Nucleus accumbens (tissue), 56 donors: ENCODE measurements at places on chromosomes 16 and 17.

DNA sequence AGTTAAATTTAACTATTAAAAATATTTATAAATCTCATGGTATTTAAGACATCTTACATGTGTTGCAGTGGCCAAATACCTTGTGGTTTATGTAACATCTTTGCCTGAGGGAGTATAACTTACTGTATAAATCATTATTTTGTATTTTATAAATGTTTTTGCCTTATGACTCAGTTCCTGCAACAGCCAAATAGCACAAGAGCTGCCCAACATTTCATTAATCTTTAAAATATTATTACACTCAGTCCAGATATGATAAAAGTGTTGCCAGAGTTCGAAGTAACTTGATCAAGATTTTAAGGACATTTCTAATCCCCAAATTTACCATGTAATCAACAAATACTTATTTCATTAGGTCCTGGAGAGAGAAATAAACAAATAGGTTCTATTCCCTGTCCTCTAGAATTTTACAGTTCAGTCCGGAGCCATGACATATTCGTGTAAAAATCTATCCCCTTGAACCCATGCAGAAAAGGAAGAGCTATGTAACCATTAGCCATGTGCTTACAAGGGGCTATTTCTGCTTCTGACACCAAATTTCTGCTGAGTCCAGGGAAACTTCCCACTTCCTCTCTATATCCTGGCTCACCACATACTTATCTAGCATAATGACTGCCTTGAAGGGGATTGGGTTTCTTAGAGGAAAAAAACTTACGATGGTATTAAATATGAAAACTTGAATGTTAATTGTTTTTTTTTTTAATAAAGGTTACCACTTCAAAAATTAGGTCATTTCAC lies 44.0 kb downstream of the IRX6 start:
- no peak for DNase-seq

- no peak for DNase-seq
Measured at GRCh38 chr16:49513040-49513439, 139.4 kb downstream of the C16orf78 start.

- DNase-seq, result no peak
Measured at GRCh38 chr17:28532050-28532960, 20.1 kb downstream of the UNC119 start.

DNA sequence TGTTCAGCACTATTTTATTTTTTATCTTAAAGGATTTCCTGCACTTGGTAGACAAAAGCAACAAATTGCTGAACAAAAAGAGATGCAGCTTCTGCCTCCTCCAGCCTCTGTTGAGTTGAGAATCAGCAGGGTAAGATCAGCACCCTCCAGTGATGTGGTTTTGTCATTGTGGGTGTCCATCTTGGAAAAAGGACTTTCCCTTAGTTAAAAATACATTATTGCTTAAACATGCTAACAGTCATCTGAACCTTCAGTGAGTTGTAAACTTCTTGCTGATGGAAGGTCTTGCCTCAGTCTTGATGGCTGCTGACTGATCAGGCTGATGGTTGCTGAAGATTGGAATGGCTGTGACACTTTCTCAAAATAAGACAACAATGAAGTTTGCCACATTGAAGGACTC lies 101.2 kb downstream of the PHKB start:
- DNase-seq, result no peak

DNA sequence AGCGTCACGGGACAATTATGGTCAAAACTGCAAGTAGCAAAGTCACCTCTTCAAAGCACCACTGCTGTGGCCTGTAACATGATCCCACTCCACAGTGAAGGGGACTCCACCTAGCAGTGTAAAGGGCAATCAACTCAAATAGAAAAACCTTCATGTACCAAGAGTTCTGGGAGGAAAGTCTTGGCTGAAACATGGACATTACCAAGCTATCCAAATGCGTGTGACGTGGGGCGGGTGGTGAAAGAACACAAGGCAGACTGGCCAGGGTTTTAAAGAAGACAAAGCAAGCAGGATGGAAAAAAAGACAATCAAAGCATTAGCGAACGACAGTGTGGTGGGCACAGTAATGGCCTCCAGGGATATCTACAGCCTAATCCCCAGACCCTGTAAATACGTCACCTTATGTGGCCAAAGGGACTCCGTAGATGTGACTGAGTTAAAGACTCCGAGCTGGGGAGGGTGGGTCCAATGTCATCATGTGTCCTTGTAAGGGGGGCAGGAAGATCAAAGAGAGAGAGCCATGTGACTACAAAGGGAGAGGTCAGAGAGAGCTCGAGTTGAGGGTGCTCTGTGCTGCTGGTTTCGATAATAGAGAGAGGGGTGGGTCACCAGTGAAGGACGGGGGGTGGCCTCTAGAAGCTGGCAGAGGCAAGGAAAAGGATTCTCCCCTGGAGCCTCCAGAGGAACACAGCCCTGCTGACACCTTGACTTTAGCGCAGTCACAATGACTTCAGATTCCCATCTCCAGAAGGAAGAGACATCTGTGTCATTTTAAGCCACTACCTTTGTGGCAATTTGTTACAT lies 6.0 kb downstream of the HSDL1 start:
- DNase-seq, result no peak

DNA sequence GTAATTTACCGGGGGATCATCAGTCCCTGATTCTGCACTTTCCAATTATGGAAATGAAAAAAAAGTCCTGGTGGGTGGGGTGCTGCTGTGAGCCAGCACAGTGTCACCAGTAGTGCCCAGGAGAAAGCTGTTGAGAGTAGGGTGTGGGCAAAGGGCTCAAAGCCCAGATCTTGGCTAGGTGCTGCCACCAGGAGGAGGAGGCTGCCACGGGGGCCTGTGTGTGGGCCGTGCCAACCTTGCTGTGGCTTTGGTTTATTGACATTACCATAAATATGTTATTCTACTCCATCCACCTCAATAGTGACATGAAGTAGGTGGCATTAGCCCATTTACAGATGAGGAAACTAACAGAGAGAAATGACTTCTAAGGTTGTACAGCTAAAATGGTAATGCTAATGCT lies 6.7 kb upstream of the PRPSAP2 start:
- no peak for DNase-seq
